ENCODE measurements at places on chromosomes 1 and 21.

GRCh38 chr1:63705078-63705477, 68.7 kb upstream of the ROR1 start:
- DNase-seq: no peak

DNA sequence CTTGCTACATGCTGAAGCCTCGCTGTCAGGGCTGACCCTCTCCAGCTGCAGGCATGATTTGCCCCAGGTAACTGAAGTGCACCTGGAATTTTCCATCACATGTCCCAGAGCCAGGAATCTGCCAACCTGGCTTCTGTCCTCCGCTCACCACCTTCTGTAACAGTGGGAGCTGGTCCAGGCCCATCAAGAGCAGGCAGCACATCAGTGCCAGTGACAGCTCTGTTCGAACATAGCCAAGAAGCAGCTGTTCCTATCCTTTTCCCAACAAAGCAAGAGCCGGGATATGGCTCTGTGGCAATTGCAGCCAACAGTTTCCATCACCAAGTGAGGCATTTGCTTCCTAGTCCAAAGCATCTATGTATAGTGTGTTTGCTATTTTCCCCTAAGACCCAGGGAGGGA, 42.2 kb upstream of the KANK4 start:
- DNase-seq: no peak

GRCh38 chr1:36396359-36396758, 1.3 kb downstream of the LSM10 start:
- no peak for DNase-seq

- no peak for DNase-seq
Measured at GRCh38 chr21:38869196-38869595, 63.5 kb downstream of the ETS2 start.

DNA sequence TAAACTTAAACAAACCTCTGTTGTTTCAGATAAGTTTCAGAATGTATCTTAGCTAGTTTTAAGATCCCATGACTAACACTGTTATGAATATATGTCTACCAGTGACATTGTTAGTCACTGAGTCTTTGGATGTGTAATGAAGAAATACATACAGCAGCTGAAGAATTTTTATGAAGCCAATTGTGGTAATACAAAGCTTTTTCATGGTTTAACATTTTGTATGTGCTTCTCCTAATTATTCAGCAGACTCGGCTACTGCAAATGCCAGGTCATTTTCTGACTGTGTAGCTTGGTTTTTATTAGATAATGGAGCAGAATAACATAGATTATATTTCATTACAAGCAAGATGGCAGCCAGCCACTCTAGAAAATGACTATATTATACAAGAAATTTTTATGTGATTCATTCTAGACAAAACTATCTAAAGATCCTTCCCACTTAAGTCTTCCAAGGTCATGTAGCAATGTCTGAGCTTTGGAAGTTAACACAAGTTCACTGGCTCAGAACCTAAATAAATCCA, 147.8 kb downstream of the TNFSF18 start:
- no peak for DNase-seq

- no peak for DNase-seq
Measured at GRCh38 chr21:42809577-42810475, 69.5 kb downstream of the WDR4 start.

GRCh38 chr1:61056196-61056572, 26.2 kb upstream of the NFIA start:
- no peak for DNase-seq

- peak; percentile 41 for DNase-seq
Measured at GRCh38 chr1:198699167-198700015, 60.6 kb downstream of the PTPRC start.

DNA sequence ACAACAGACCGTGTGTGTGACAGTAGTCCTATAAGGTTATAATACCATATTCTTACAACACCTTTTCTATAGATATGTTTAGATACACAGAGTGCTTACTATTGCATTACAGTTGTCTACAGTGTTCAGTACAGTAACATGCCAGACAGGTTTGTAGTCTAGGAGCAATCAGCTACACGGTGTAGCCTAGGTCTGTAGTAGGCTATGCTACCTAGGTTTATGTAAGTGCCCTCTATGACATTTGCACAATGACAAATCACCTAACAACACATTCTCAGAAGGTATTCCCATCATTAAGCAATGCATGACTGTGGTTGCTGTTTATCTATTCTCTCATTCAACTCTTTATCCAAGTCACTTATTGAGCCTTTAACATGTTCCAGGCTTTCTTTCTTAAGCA, 1.8 kb upstream of the WLS start:
- no peak for DNase-seq

DNA sequence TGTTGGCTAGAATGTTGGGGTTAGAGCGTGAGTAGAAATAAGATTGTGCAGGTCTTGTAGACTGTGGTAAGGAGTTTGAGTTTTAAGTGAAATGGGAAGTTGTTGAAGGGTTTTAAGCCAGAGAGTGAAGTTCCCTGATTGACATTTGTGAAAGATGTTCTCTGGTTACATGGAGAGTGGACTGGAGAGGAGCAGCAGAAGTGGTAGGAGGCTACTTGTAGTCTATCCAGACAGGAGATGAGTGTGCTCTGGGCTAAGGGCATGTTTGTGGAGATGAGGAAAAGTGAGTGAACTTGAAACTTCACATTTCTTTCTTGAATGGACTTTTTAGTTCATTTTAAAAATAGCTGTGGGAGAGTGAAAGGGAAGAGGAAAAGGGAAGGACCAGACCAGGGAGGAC, 37.0 kb downstream of the F3 start:
- no peak for DNase-seq

DNA sequence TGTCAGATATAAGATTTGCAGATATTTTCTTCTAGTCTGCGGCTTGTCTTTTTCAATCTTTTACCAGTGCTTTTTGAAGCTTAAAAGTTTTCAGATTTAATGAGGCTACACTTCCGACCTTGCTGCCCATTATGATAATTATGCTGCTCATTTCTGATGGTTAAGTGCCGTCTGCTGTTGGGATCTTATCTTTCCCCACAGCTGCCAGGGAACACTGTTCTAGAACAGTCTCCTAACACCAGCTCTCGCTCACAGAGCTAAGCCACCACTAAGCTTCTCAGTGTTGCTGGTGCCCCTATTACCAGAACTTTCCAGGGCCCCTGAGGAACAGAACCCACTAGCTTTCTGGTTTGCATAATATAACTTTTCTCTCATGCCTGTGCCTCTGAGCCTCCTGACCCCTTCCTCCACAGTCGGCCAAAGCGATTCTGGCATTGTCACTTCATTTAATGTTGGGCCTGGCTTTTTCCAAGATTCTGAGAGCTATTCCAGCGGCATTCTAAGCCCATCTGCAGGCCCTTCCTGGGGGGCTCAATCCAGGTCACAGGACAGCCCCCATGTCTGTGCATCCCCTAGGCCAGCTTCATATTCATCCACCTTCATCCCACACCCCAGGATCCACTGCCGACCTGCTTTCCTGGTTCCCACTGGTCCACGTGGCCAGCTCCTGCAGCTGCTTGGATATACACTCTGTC, 237.0 kb downstream of the PTPRU start:
- DNase-seq: peak; percentile 63

DNA sequence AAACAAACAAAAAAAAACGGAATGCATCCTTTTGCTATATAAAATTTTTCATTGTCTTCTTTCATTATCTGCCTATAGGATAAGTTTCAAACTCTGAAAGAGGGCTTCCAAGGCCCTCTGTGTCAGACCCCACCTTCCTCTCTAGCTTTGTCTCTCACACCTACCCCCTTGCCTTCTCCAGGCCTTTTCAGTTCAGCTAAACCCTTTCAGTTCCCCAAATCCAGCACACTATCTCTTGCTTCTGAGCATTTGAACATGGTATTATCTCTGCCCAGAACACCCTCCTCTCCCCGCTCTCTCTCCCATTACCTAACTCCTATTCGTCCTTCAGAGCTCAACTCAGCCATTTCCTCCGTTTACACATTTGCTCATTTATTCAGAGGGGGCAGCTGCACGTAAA, 35.7 kb downstream of the C1orf216 start:
- DNase-seq: no peak

DNA sequence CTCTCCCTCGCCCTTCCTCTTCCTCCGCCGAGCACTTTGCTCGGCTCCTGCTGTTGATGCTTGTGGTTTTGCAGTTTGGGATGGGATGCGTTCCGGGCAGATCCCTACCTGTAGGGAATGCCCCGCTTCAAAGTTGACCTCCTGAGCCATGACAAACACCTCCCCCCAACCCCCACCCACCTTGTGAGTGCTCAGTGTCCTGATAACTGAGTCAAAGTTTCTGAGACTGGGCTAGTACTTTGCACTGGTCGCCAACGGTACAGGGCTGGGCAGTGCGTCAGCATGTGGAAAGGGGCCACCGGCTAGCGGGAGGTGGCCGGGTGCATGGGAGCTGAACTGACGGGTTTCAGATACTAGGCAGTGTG, 771 bp downstream of the RABGAP1L start:
- peak; percentile 52 for DNase-seq

DNA sequence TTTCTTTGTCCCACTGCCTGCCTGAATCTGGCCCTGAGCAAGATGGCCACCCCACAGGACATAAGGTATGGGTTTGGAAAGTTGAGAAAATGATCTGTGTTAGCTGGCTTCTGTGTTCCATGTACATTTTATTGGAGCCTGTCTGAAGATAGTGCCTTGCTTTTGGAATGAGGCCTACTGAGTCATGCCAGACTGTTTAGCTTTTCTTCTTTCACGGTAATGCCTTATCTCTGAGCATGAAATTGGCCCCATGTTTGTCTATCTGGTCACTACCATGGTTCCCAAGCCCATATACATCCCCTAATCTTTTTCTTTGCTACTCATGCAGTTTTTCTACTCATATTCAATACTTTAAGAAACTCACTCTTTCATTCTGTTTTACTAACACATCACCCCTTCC, 85.1 kb upstream of the LMO4 start:
- DNase-seq: no peak

DNA sequence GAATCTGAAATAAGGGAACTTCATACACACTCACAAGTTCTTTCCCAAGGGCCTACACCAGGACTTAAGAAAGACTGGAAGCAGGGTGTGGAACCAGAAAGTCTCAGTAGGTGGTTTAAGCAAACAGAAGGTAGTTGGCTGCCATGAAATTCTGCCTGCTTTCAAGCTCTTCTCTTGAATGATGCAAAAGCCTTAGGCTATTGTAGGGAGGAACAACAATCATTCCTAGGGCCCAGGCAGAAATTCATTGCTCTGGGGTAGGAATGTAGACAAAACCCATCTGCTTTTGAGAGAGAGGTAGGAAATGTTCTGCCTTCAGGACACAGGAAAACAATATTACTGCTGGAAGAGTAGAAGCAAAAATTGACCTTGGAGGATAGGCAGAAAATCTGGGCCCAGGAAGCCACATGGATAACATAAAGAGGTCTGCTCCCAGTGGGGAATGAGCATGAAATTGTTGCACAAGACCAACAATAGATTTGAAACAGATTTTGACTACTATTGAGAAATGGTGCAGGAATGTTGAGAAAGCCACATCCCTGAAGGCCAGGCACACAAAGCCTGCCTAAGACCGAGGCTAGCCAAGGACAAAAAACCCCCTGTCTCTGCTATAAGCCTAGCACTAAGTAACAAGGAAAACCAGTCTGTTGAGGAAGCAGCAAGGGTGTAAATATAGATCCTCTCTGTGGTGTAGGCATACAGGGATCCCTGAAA, 22.7 kb upstream of the SFT2D2 start:
- no peak for DNase-seq

- DNase-seq: peak; percentile 72
Measured at GRCh38 chr1:50420689-50421365, 2.4 kb downstream of the DMRTA2 start.

DNA sequence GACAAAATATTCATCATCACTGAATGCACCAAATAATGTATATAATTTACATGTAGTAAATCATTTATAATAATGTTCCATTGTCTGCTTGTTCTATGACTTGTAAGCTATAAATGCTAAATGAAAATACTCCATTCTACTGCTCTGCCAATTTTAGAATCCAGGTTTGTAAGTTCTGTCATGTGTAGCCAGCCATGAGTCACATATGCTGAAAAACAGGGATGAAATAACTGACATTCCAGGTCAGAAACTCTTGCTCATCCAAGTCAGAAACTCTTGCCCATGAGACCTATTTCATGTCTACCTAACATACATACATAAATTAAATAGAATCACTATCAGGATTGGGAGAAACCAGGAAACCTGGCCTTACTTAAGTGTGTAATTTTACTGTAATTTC, 95.6 kb downstream of the ASH1L start:
- DNase-seq: no peak

DNA sequence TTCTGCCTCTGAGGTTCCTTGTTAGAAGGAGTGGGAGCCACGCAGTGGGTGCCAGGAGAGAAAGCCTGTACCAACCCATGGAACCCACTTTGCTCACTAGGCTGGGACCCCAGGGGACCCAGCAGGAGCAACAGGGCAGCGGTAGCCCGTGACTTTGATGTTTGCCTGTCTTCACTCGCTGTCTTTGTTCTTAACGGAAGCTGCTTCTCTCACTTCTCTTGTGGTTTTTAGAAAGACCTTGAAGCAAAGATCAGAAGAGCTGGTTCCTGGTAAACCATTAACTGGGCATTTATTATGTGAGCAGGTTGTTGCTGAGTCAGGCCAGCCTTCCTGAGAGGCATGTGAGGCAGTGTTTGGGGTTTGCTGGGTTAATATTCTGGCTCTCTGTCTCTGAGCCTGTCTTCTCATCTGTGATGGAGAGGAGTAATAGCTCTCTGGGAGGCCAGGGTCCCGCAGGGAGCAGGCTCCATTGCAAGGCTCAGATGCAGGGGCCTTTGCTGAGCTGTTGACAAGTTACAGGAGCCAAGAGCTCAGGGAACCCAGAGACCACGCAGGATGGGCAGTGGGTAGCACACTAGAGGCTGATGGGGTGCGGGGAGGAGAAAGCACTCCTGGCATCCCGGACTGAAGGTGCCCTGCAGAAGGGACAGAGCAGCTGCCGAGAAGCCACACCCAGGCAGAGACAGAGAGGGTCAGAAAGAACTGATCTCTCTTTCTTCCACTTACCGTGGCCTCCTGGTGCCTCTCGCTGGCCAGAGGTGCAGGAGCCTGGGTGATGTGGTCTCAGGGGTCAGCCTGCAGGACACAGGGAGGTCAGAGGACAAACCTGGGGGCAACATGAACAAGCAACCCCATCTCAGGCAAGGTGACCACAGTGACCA, 367.5 kb upstream of the C1orf174 start:
- DNase-seq: no peak

DNA sequence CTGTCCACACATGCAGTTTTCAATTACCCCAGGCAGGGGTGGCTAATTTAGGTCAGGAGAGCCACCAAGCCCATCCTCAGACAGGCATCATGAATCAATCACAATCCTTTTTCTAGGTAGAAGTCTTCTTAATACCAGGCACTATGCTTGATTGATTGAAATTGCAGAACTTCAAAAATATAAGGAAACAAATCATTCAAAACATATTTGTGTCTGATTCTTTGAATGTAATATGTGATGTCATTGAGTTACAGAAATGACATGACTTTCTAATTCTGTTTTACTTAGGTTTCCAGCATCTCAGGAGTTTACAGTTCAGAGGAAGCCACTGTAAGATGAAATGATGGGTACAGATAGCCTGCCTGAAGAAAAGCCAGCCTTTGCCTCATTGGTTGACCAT, 26.7 kb downstream of the RXRG start:
- no peak for DNase-seq

DNA sequence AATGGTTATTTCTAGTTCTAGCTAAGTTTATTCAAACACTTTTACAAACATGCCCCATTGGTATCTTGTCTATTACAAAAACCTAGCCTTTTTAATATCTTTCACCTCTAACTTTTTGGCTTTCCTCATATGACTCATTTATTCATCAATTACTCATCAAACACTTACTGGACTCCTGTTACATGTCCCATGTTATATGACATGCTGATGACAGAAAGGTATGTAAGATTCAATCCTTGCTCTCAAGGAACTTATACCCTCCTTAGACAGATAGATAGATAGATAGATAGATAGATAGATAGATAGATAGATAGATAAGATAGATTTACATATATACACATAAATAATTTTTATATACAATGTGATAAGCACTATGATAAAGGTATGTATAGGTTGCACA, 33.9 kb upstream of the INSL5 start:
- no peak for DNase-seq
